Activated T-cell treated with anti-CD3 and anti-CD28 coated beads for 48 hours (primary cell): ENCODE measurements at places on chromosomes 1 and 21.

DNA sequence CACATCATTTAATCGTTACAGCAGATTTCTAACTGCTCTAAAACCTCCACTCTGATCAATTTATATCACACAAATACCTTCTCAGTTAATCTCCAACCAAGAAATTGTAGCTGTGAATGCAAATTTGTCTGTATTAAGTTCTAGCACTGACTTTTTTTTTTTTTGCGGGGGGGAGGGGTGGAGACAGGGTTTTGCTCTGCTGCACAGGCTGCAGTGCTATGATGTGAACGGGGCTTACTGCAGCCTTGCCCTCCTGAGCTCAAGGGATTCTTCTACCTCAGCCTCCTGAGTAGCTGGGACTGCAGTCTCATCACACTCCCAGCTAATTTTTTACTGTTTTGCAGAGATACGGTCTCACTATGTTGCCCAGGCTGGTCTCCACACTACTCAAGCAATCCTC, 163.6 kb downstream of the RERE start:
- no peak for DNase-seq

- no peak for DNase-seq
Measured at GRCh38 chr1:233463333-233463732, 135.8 kb downstream of the MAP3K21 start.

DNA sequence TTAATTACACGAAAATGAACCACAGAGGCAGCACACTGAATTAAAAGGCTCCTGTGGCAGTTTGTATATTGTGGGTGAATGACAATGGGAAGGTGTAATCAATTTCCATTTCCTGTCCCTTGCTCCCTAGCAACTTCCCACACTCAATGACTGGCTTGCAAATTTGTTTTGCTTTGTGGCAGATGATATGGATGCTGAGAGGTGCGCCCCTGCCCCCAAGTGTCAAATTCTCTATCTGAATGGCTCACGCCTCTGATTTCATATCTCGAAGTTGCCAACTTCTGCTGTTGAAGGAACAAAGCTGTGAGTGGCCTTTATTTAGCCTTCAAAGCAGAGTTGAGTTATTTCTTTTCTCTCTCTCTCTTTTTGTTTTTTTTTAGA, 86.0 kb downstream of the FOXD2 start:
- DNase-seq, result no peak

DNA sequence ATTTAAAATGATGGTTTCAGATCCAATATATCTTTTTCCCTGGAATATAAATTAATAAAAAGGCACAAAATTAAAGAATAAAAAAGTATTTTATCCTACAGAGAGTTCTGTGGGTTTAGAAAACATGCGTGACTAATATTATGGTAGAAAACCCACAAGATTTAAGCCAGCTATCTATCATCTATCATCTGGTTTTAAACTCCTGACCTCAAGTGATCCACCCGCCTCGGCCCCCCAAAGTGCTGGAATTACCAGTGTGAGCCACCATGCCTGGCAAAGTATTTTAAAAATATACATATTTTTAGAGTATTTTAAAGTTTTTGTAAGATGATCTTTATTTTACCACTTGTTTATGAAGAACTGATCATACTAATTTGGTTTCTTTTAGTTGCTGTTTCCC, 79.5 kb downstream of the NRIP1 start:
- no peak for DNase-seq

- no peak for DNase-seq
Measured at GRCh38 chr1:223659711-223660110, 5.8 kb downstream of the CAPN8 start.

DNA sequence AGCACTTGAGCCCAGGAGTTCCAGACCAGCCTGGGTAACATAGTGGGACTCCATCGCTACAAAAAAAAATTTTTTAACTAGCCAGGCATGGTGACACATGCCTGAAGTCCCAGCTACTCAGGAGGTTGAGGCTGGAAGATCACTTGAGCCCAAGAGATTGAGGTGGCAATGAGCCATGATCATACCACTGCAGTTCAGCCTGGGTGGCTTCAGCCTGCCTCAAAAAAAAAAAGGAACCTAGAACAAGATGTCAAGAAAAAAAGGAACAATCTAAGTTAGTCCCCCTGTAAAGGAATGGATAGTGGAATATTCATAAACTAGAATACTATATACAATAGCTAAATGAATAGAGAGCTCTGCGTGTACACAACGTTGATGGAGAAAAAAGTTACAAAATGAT, 14.4 kb downstream of the NSL1 start:
- DNase-seq, result no peak

DNA sequence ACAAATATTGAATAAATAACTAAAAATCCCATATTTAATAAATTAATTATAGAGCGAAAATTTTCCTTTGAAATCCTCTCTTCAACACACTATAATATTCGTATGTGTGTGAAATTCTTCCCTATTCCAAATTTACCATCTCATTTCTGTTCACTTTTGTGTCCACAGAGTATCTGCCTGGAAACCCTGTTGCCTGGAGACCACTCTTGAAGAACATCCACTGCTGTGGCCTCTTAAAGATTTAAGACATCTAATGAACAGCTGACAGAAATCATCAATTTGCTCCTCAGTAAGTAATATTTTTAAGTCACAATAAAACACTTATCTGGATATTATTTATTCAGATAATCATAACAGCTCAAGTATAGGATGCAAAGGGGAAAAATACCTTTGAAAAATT, 69.7 kb downstream of the CYYR1 start:
- no peak for DNase-seq

DNA sequence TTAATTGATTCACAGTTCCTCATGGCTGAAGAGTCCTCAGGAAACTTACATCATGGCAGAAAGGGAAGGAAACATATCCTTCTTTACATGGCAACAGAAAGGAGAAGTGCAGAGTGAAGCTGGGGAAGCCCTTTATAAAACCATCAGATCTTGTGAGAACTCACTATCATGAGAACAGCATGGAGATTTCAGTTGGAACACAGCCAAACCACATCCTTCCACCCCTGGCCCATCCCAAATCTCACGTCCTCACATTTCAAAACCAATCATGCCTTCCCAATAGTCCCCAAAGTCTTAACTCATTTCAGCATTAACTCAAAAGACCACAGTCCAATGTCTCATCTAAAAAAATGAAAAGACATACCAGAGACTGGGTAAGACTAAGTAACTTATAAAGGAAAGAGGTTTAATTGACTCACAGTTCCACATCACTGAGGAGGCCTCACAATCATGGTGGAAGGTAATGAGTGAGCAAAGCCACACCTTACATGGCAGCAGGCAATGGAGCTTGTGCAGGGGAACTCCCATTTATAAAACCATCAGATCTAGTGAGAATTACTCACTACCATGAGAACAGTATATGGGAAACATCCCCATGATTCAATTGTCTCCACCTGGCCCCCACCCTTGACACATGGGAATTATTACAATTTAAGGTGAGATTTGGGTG, 105.2 kb downstream of the MRPL39 start:
- peak; percentile 50 for DNase-seq

DNA sequence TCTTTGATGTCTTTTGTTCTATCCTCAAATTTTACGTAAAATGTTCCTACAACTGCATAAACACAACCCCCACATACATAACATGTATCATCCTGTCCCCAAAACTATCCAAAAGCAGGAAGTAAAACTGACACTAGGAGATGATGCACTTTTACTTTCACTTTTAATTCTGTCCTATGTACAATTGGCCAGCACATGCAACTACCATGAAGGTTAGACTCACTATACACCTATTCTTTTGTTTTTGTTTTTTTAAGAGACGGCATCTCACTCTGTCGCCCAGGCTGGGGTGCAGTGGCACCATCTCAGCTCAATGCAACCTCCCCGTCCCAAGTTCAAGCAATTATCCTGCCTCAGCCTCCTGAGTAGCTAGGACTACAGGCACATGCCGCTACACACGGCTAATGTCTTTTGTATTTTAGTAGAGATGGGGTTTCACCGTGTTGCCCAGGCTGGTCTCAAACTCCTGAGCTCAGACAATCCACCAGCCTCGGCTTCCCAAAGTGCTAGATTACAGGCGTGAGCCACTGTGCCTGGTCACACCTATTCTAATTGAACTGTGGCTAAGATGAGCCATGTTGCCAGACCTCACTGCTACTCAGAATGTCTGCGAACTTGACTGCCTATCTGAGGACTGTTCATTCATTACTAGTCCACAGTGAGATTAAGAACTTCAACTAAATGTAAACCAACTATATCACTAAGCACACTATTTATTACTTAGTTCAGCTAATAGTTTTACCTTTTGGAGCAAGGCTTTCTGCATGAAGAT, 48.0 kb downstream of the TOR3A start:
- DNase-seq, result no peak

GRCh38 chr1:10651793-10652192, 144.7 kb downstream of the CASZ1 start:
- DNase-seq, result no peak

DNA sequence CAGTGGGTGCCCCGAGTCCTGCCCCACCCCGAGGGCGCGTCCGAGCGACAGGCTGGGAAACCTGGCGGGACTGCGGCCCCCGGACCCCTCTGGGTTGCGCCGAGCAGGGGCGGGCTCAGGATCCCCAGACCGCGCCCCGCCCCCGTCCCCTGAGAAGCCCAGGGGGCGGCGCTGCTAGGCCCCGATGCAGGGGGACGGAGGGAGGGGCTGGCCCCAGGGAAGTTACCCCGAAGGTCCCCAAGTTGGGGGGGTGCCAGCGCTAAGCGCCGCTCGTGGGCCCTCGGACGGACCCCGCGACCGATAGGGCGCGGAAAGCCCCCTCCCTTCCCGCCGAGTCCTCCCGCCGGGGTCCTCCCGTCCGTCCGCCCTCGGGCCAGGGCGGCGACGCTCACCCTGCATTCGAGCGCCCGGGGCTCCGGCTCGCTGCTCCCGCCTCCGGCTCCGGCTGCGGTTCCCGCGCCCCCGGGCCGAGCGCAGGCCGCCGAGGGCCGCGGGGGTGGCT, 414 bp downstream of the GPR153 start:
- DNase-seq, result no peak

DNA sequence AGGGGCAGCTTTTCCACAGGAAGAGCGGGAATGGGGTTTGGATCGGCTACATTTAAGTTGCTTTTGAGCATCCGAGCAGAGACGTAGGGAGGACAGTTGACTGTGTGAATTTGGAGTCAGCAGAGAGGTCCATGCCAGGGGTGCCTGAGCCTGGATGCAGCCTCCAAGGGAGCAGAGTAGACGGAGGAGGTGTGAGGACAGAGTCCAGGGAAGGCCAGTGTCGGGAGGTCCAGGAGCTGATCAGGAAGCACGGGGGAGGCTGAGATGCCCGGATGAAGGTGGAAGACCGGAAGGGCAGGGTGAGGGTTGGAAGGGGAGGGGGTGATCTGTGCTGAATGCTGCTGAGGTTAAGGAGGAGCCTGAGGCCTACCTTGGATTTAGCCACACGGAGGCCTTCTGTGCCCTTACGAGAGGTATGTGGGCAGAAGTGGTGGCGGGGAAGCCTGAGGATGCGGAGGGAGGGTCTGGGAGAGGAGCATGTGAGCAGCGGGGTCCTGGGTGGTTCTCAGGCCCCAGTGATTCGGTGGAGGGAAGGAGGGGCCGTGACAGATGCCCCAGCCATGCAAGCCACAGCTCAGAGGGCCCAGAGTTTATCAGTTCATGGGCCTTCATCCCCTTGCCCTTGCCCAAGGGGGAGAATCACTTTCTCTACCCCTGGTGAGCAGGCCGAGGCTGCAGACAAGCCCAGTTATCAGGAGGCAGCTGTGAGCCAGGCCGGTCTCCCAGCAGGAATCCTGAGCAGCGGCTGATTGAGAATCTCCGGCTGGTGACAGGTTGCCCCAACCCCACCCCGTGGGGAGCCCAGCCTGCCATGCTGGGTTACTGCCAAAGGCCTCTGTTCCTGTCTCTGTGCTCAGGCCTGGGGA, 54.0 kb upstream of the ACTL8 start:
- no peak for DNase-seq

DNA sequence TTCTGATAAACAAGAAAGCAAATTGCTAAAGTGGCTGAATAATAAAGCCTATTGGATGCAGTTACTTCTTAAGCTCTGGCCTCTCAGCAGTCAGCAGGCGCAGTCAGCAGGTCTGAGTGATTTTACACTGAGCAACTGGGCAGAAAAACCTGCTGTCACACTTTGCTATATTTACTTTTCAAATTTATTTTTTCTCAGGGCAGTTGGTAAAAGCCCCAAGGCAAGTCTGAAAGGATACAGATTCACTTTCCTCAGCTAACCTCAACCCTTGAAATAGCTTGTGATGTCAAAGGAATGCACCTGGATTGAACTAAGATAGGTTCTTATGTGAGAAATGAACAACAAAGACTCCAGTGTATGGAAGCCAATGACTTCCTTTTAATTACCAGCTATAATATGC, 34.0 kb downstream of the ATP5PF start:
- DNase-seq, result no peak

- no peak for DNase-seq
Measured at GRCh38 chr1:198601936-198602889, 36.6 kb upstream of the PTPRC start.

GRCh38 chr1:23597635-23598388, 38.5 kb upstream of the ID3 start:
- no peak for DNase-seq

- no peak for DNase-seq
Measured at GRCh38 chr1:168057921-168058320, 78.8 kb downstream of the GPR161 start.

DNA sequence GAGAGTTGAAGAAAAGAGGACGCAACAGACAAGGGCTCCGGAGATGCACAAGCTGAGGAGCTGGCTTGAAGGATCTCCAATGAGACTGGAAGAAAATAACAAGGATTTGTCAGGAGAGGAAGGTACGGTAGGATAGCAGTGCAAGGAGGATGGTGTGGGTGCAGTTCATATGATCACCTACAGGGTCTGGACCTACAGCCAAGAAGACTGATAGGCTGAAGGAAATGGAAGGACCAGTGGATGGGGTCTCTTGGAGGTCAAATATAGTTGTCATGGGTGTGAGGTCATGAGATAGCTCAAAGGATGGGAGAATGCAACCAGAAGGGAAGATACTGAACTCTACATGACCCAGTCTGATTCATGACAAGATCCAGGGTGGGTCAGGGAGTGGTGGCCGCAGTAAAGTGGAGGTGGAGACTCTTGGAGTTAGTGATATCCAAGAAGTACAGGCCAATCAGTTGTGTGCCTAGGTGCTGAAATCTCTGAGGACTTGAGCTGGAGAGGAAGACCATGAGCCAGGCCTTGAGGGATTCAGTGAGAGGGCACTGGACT, 15.3 kb upstream of the KANK4 start:
- no peak for DNase-seq

- no peak for DNase-seq
Measured at GRCh38 chr1:36497207-36497606, 14.5 kb upstream of the CSF3R start.

DNA sequence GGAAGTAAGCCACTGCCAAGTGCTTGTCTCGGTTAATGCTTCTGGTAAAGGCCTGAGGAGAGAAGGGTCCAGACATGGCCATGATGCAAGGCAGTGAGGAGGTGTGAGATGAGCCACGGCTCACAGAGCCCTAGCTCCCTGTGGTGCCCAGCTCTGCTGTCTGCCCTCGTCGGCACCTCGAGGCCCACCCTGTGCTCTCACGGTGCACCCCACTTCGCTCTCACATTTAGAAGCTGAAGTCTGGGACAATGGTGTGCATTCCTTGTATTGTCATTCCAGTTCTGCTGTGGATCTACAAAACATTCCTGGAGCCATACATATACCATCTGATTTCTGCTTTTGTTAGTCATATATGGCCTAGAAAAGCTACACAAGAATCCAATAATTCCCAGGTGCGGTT, 3.3 kb downstream of the NCF2 start:
- DNase-seq, result no peak

GRCh38 chr1:110136911-110137310, 13.4 kb upstream of the SLC6A17 start:
- no peak for DNase-seq

GRCh38 chr21:35025206-35026152, 23.6 kb downstream of the RUNX1 start:
- DNase-seq, result no peak

- no peak for DNase-seq
Measured at GRCh38 chr1:167003711-167004110, 14.6 kb downstream of the MAEL start.
